ENCODE measurements at places on chromosomes 7 and 10.

DNA sequence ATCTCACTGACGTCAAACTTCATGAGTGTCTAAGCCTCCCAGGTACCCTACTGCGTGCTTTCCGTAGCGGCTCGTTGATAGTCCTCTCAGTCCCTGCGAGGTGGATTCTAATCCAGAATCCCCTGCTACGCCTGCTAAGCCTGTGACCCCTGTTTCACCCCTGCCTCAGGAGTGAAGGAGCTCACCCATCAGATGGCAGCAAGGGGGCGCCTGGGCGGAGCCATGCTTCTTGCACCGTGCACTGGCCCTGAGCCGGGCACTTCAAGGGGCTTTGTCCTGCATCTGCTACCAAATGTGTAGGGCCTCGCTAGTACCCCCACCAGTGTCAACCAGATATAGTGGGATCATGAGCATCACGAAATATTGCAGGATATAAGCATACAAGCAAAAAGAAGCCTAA, 918 bp upstream of the STRA8 start:
- DNase-seq: no peak

- DNase-seq: no peak
These were observed 511.1 kb downstream of the GLRX3 start for GRCh38 chr10:130647341-130647740.

DNA sequence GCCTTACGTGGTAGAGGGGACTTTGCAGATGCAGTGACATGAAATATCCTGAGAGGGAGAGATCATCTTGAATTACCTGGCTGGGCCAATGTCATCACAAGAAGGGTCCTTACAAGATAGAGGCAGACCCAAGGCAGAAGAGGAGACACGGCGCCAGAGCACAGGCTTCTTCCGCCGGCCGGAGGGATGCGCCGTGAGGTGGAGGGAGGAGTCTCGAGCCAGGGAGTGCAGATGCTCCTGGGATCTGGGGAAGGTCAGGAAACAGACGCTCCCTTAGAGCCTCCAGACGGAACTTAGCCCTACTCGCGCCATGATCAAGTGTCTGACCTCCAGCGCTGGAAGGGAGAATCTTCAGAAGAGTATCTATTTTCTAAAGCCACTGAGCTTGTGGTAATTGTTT, 304.8 kb downstream of the GLRX3 start:
- DNase-seq: no peak

DNA sequence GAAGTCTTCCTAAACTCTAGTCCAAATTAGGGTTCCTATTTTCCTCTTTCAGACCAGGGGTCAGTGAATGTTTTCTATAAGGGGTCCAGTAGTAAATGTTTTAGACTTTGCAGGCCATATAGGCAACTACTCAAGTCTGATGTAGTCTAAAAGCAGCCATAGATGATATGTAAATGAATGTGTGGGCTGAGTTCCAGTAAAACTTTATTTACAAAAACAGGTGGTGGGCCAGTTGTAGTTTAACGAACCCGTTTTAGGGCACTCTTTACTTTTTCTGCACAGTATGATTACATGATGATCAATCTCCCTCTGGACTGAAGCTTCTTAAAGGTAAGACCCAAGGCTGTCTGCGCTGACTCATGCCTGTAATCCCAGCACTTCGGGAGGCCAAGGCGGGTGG, 243.6 kb downstream of the CAMK1D start:
- no peak for DNase-seq

- no peak for DNase-seq
These were observed 31.9 kb upstream of the GPR26 start for GRCh38 chr10:123634221-123634620.

GRCh38 chr7:78317371-78317770, 518.8 kb downstream of the PHTF2 start:
- DNase-seq: no peak

DNA sequence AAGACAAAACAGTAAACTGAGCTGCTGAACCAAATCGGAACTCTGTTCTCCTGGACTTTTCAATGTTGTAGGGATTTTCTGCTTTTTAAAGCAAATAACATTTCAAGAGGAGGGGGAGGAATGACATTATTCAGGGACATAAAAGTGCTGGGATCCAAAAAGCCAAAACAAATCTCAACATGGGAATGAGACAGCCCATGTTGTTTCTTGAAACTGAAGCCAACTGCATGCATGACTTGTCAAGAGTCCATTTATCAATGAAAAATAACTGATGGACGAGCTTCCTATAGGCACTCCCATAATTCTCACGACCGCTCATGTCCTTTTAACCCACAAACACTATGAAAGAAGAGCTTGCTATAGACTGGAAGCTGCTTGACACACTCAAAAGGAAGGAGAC, 27.8 kb downstream of the FAM53B start:
- no peak for DNase-seq

- DNase-seq: no peak
These were observed 6.1 kb upstream of the LAMB4 start for GRCh38 chr7:108136191-108136688.

GRCh38 chr10:129335942-129336341, 131.1 kb upstream of the MGMT start:
- no peak for DNase-seq

DNA sequence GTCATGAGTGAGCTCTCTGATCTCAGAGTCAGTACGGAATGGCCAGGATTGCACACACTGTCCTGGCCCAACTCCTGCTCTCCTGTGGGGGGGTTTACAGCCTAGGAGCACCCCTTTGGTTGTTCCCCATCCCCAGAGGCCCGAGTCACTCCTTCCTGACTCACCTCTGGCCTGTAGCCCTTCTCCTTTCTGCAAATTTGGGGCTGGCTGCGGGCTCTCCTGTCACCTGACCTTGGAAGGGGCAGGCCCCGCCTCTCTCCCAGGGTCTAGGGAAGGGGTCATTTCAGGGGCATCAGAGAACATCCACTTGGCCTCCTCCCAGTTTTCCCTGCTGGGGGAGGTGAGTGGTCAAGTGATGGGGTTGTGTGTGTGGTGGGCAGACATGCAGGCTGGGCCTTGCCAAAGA, 1.7 kb downstream of the NYAP1 start:
- DNase-seq: no peak

- no peak for DNase-seq
These were observed 186.6 kb upstream of the AOAH start for GRCh38 chr7:36910859-36911258.

DNA sequence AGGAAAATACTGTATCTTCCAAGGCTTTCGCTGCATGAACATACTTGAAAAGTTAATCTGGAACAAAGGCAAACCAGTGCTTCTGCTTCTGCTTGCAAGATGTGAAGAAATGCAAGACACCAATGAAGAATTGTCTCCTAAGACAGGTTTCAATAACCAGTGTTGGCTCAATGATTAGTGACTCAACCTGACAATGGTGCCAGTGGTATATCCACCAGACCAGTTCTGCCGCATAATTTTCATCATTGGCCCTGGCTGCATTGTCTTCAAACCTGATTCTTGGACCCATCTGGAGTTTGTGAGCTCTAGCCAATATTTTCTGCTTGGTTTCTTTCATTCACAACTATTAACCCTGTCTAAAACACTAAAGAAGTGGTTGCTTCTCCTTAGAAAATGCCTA, 13.6 kb upstream of the STAMBPL1 start:
- DNase-seq: no peak

DNA sequence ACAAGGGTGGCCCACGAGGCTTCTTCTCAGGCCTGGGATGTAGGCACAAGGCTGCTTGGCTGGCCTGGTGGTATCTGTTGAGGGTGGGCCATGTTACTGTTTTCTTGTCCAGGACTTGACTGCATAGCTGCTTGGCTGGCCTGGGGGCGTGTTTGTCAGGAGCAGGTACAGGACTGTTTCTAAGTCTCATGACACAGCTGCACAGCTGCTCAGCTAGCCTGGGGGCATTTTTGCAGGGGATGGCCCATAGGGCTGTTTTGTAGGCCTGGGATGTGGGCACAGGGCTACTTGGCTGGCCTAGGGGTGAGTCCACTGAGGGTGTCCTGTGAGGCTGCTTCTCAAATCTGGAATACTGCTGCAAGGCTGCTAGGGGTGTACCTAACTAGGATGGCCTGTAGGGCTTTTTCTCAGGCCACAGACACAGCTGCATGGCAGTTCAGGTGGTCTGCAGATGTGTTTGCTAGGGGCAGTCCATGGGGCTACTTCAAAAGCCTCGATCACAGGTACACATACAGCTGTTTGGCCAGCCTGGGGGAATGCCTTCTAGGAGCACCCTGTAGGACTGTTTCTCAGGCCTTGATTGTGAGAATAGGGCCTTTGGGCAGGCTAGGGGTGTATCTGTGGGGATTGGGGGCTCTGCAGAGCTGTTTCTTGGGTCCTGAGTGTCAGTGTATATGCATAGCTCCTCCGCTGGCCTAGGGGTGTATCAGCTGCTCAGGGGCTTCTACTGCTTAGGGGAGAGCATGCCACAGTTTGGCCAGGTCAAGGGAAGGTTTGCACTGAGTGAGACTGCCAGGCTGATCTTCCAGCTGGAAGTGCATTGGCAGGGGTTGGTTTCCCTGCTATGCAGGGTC, 26.6 kb upstream of the PLA2G12B start:
- DNase-seq: no peak

DNA sequence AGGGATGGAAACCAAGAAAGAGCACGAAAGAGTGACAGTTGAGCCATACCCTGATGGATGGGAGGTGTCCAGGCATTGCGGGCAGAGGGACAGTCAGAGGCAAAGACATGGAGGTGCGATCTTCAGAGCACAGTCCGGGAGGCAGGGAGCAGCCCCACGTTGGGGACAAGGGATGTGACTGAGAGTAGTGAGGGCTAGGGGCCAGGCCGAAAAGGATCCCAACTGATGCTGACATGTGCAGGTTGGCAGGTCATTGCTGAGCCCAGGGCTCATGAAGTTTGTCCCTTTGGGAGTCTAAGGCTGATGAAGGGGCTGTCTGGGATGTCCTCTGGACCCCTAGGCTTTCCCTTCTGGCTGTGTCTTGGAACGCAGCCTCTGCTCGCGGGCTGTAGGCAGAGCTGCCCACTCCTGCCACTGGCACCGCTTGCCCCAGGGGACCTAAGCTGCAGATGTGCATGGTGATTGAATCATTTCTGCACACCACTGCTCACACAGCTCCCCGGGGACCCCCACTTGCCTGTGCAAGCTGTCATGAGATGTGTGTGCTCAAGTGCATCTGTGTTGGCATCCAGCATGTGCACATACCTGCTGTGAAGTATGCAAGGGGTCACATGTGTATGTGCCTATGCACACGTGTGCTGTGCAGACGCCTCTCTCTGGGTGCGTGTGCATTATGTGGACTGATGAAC, 125.1 kb downstream of the ZMIZ1 start:
- DNase-seq: no peak

DNA sequence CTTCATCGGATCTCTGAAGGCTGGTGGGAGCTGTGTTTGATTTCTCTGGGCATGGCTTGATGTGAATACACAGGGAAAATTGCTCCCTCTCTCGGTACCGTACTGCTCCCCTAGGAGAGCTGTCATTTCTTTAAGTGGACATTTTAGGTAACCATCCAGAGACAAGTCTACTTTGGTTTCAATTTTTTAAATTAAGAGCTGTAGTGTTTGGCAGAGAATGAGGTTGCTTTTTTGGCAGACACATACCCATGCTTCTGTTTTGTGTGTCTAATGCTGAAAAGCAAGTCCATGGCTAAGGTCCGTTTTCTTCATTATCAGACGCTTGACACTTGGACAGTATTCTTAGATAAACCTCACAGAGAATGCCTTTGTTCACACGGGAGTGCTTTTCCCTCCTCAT, 61.3 kb upstream of the TRIL start:
- no peak for DNase-seq

- DNase-seq: no peak
These were observed 121.6 kb downstream of the CACNB2 start for GRCh38 chr10:18261768-18262231.

DNA sequence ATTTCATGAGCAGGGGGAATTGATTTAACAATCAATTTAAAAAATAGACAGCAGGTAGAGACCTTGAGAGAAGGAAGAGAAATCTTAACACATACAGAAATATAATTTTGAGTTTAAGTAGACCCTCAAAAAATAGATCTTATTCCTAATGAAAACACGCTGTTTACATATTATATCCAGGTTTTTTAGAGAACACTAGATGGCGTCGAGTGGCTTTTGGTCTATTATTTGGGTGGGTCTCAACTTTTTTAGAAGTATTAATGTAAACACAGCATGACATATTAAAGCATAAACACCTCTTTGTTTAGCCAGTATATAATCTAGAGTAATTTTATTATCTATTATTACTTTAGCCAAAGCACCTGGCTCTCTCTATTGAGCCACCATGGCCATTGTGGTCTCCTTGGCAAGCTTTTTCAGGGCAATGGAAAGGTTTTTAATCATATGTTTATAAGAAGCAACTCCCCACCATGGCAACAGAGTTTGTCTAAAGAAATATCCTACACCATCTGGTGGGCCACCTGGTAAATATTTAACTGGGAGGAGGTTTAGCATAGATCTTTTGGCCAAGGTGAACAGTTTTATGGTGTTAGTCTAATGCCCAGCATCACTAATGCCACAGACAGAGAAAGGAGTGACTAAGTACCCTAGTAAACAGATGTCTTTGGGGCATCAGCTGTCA, 59.7 kb upstream of the PRSS1 start:
- DNase-seq: no peak

DNA sequence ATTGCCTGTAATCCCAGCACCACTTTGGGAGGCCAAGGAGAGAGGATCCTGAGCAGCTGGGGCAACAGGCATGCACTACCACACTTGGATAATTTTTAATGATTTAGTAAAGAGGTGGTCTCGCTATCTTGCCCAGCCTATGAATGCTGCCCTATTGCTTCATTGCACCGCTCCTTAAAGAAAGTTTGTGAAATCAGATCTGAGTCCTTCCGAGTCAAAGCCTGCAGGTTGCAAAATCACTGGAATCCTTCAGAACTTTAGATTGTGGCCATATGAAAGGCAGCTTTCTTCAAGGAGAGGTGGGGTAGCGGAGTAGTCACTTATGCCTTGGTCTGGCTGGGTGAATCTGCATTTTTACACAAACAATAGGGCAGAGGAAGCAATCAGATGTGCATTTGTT, 166.3 kb downstream of the ARHGAP12 start:
- DNase-seq: no peak

GRCh38 chr7:150429699-150430098, 20.7 kb upstream of the GIMAP8 start:
- no peak for DNase-seq

GRCh38 chr10:58028597-58029366, 238.9 kb downstream of the IPMK start:
- DNase-seq: no peak

DNA sequence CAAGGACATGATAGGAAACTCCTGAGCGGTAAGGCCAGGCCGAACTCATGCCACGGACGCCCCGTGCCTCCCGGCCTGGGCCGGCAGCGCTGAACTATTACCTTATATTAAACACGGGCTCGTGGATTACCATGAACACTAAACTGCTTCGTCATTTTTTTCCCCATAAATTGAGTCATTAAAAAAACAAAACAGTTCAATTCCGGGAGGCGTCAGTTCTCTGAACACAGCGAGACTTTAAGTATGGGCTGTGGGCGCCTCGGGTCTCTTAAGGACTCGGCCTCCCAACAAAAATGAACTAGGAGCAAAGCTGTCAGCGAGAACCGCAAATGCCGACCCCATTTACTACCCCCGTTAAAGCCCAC, 519 bp downstream of the PITRM1 start:
- DNase-seq: no peak

- DNase-seq: no peak
These were observed 717 bp downstream of the ADCY1 start for GRCh38 chr7:45574669-45575500.

- no peak for DNase-seq
These were observed 298.5 kb downstream of the KLF6 start for GRCh38 chr10:3486346-3487065.

GRCh38 chr7:157003756-157004520, 6.5 kb downstream of the MNX1 start:
- no peak for DNase-seq

GRCh38 chr7:139916717-139917395, 87.8 kb downstream of the TBXAS1 start:
- DNase-seq: peak; percentile 32

- no peak for DNase-seq
These were observed 27.2 kb upstream of the NCAPG2 start for GRCh38 chr7:158731761-158732160.
